ENCODE measurements at places on chromosomes 3 and 15.

- DNase-seq: peak; percentile 35
Measured at GRCh38 chr3:125150525-125151441, 61.8 kb downstream of the SLC12A8 start.

- DNase-seq: no peak
Measured at GRCh38 chr3:61146010-61146890, 105.0 kb downstream of the FHIT start.

GRCh38 chr15:69342460-69343076, 43.9 kb downstream of the PAQR5 start:
- peak; percentile 89 for DNase-seq

DNA sequence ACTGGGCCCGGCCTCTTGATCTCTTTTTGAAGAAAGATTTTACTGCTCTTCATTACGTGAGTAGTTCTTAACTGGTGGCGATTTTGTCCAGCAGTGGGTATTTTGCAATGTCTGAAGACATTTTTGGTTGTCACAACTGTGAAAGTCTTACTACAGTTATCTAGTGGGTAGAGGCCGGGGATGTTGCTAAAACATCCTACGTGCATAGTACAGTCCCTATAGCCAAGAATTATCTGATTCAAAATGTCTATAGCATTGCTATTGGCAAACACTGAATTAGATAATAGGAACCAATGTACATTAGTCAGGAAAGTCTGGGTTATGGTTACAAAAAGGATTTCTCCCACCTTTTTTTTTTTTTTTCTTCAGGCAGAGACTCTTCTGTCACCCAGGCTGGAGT, 38.1 kb downstream of the FOXL2 start:
- no peak for DNase-seq

GRCh38 chr15:65981837-65982626, 112.7 kb downstream of the RAB11A start:
- peak; percentile 40 for DNase-seq

GRCh38 chr15:83971992-83972391, 263.6 kb upstream of the GOLGA6L4 start:
- no peak for DNase-seq

DNA sequence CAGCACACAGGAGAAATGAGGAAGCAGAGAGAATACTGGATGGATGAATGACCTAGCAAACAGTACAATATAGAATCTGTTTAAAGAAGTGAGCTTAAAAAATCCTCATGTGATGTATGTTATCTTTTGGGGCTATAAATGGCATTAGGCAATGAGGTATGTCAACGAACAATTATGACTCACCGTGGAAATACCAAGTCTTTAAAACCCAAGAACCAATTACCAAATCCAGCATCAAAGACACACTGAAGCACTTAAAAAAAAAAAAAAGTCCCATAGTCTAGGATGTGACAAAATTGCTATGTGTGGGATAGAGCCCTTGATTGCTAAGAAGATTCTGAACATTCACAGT, 36.3 kb upstream of the HERC1 start:
- DNase-seq: no peak

- DNase-seq: no peak
Measured at GRCh38 chr15:100373120-100373896, 31.5 kb upstream of the ADAMTS17 start.

- DNase-seq: no peak
Measured at GRCh38 chr3:12439161-12439940, 44.9 kb upstream of the TSEN2 start.
